HTR-8/SVneo (cell line): ENCODE measurements at places on chromosomes 7 and 10.

DNA sequence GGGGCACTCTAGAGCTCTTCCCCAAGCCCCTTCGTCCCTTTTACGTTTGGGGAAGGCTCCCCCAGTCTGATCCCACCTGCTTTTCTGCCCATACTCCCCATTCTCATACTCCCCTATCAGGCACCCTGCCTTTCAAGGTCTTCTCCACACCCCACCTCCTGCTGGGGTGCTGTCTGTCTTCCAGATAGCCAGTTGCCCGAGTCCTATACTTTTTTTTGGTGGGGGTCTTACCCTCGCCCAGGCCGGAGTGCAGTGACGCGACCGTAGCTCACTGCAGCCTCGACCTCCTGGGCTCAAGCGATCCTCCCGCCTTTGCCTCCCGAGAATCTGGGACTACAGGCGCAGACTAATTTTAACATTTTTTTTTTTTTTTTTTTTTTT, 775 bp upstream of the ABHD11 start:
- DNase-seq, result no peak

DNA sequence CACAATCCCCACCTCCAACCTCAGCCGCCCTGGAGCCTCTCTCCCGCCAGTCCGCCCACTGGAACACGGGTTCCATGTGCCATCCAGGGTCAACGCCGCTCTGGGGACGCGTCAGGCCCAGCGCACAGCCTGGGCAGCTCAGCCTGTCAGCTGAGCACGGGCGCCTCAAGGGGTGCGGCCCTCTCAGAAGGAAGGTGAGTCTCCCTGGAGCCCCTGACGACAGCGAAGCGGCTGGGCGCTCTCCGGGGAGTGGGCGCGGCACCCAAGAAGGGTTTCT, 1.2 kb upstream of the SLC18A3 start:
- no peak for DNase-seq

- DNase-seq, result peak; percentile 22
Measured at GRCh38 chr7:137930581-137930980, 71.3 kb downstream of the CREB3L2 start.

DNA sequence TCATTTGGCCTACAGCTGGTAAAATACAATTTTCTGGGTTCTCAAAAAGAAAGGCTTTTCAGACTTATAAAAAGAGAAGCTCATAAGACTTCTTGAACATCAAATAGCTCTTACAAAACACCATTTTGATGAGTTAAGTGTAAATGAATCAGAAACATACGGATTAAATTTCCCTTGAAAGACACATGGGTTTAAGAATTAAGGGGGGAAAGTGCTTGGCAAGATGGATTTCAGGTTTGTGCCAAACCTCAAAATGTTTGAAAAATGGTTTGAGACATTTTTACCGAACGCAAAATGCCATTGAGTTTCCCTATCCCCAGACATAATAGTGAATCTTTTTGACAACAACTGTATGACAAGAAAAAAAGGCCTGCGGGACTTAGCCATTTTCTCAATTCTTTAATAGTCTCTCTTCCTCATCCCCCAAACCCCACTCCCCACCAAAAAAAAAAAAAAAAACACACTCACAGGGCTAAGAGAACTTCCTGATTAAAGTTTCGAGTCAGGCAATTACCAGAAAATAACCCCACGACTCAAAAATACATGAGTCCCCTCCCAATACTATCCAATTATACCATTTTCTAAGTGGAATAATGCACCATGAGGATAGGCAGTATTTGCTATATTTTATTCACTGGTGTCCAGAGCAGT, 260.1 kb downstream of the TRIL start:
- DNase-seq, result no peak

GRCh38 chr10:23065181-23065948, 30.0 kb upstream of the MSRB2 start:
- DNase-seq, result no peak

DNA sequence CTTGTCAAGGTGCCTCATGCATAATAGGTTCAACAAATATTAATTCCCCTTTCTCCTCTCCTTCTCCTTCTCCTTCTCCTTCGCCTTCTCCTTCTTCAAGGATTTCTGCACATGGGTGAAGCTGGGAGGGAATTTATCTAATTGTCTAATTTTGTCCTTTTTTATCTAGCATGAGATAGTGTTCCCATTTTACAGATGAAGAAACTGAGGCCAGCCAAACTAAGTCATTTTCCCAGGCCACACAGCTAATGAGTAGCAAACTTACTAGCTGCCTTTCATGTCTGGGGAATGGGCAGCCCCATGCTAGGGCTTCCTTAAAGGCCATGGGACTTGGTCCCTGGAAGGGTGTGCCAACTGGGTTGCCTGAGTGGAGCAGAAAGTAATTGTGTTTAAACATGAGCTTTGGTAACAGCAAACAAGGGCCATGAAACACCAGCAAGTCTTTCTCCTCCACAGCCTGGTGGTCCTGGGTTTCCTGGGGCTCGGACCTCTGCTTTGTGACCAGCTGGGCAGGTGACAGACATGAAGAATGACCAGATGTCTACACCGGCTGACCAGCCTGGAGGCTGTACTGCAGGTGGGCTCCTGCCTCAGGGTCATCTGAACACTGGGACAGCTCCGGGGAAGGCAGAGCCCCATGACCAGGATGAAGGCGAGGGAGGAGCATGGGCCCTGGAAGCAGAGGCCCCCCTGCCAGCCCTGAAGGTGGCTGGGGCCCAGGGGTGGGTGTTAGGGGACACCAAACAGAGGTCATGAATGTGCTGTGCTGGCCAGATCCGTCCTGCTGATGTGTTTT, 138.0 kb downstream of the PTPN20 start:
- no peak for DNase-seq

DNA sequence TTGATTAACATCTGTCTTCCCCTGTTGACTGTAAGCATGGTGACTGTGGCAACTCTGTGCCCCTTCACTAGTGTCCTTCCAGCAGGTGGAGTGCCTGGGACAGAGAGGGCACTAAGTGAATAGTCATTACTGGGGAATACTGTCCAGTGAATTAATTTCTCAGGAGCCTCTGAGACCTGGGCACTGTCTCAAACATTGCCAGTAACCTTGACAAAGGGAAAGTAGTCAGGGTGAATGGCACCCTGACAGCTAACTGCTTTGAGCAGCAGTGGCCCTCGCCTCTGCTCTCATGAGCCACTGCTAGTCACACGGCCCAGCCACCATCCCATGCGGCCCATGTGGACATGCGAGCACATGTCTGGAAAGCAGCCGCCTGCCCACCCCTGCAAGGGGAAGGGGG, 13.1 kb upstream of the GRB10 start:
- DNase-seq, result no peak

- peak; percentile 58 for DNase-seq
Measured at GRCh38 chr7:8436965-8437364, 3.6 kb downstream of the NXPH1 start.

DNA sequence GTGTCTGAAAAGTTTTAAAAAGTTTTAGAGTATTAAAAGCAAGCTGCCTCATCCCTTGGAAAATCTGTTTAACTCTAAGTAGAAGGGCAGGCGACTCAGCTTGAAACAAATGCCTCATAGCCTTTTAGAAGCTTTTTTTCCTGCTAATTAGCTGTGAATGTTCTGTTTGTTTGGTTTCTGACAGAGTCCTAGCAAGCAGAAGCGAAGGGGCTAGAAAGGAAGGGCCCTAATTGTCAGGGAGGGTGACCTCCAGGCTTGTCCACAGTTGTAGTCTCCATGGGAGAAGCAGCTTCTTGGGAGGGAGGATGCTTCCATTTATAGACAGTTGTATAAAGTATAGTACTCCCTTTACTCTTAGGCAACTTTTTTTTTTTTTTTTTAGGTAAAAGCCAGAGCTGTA, 90.9 kb downstream of the DNAJC1 start:
- DNase-seq, result no peak

DNA sequence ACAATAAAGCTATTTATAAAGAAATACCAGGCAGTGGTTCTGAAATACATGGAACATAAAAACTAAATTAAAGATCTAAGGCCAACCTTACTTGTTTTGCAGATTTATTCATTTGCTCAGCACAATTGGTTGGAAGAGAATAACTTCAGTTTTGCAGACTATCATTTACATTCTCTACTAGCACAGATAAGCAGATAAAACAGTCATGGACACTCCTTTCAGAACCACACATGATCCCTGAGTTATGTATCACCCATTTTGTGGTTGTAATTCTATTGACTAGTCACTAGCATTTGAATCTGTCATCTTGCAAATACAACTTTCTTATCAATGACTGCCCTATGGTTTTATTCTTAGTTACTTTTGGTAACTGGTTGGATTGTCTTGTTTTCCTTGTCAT, 45.1 kb downstream of the PRKAR2B start:
- no peak for DNase-seq

DNA sequence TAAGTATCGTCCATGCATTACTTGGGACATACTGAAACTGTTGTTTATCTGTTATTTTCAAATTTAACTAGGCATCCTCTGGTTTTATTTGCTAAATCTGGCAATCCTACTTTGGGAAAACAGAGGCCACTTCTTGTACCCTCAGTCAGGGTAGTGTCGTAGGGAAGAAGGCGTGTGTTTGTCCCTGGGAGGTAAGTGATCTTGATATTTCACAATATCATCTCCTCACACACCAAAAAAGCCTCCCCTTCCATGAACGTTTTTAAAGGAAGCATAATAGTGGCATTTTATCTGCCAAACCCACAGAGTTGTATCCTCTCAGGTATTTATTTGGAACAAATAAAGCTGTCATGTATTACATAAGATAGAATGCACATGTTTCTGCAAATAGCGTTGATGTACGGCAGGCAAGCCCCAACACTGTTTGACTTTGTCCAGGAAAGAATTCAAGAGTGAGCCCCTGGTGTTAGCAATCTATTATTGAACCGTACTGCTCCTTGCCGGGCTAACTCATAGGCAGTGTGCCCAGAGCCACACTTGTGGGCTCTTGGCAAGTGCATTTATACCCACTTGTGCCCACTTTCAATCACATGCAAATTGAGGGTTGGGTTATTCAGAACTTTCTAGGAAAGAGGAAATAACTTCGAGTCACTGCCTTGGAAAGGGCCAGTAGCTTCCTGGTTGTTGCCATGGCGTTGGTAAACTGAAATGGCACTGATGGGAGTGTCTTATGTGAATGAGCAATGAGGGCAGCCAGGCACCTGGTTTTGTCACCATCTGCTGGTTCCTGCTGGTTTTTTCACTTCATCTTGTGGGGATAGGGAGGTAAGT, 266.0 kb downstream of the USP6NL start:
- DNase-seq, result no peak

- DNase-seq, result peak; percentile 54
Measured at GRCh38 chr10:97025613-97026242, 160.0 kb downstream of the SLIT1 start.

GRCh38 chr10:106793617-106794016, 370.9 kb downstream of the SORCS1 start:
- no peak for DNase-seq

- DNase-seq, result no peak
Measured at GRCh38 chr10:71312811-71313789, 6.0 kb upstream of the SLC29A3 start.

- no peak for DNase-seq
Measured at GRCh38 chr7:42227541-42227935, 9.5 kb downstream of the GLI3 start.

DNA sequence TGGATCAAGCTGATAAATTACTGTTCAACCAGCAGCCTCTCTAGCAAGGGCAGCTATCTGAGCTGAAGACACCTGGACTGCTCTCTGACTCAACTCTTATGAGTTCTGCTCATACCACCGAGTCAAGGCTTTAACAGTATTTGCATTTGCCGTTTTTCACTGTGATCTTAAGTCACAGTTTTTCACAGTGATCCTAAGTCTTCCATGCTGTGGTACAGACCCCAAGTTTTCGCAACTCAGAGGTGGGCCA, 31.3 kb downstream of the PIP4K2A start:
- no peak for DNase-seq

GRCh38 chr7:137343281-137343841, at the start of gene PTN:
Gene PTN (minus strand): TSS chr7:137343733. CDS start chr7:137254973, 88,760 bp downstream.
- DNase-seq, result peak; percentile 9
